ENCODE measurements at places on chromosomes 2 and 18.

DNA sequence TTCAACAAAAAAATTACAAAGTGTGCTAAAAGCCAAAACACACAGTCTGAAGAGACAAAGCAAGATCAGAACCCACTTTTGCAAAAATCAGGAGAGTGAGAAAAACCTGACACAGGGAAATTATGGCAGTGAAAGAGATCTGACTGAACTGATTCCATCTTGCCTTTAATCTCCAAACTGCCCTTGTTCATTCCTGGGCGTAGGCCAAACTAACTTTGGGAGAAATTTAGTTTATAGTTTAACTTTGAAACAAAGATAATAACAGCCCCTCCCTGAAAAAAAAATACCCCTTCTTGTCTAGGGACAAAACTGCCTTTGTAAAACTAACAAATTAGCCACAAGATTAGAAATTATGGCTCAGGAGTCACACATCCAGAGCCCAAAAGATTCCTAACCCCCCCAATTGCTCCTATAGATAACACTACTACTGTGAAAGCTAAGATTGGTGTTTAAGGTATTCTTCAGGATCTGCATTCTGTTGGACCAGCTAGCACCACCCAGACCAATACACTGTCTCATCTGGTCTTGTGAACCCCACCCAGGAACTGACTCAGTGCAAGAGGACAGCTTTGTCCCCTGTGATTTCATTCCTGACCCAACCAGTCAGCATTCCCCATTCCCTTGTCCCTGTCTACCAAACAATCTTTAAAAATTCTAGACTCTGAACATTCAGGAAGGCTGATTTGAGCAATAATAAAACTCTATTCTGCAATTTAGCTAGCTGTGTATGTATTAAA is 226.1 kb upstream of the SH3BP4 start:
- no peak for DNase-seq

DNA sequence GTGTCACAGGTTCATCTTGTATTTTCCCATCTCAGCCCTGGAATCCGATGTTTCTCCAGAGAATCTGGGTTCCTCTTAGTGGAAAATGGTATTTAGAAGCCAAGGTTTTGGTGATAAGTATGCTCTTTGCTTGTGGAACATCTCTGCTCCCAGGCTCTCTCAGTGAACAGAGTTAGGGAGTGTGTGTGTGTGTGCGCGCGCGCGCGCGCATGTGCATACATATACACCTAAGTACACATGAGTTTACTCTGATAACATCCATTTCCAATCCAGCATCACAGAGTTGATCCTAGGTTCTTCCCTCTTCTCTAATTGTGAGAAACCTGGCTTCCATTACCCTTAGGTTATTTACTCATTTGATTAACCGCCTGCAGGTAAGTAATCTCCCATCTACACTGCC is 41.7 kb downstream of the ABCG8 start:
- no peak for DNase-seq

DNA sequence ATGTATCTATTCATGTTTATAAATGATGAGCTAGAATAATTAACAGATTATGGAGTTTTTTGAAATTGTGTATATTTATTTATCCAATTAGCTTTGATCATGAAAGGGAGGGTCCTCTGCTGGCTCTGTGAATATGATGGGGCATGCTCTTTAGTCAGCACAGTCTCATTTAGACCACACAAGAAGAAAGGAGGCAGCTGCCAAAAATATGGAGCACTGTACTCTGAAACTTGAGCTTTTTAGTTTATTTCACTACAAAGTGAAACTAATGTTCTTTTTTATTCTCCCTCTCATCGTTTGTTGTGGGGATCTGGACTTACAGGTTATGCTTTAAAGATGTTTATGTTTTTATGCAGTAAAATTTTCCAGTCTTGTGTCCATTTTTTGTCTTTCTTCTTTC is 266.9 kb upstream of the GULP1 start:
- DNase-seq, result no peak

DNA sequence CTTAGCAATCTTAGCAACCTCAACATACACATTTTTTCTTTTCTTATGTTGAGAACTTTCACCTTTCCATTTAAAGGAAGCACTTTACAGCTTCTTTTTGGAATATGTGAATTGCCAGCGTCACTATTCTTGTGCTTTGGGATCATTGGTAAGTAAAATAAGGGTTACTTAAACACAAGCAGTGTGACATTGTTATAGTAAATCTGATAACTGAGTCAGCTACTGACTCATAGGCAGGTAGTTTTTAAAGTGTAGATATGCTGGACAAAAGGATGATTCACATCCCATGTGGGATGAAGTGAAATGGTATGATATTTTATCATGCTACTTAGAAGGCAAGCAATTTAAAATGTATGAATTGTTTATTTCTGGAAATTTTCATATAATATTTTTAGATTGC is 637.2 kb downstream of the DCDC2C start:
- DNase-seq, result no peak

- DNase-seq, result no peak
Measured at GRCh38 chr18:66110607-66111006, 359.8 kb downstream of the CDH7 start.

DNA sequence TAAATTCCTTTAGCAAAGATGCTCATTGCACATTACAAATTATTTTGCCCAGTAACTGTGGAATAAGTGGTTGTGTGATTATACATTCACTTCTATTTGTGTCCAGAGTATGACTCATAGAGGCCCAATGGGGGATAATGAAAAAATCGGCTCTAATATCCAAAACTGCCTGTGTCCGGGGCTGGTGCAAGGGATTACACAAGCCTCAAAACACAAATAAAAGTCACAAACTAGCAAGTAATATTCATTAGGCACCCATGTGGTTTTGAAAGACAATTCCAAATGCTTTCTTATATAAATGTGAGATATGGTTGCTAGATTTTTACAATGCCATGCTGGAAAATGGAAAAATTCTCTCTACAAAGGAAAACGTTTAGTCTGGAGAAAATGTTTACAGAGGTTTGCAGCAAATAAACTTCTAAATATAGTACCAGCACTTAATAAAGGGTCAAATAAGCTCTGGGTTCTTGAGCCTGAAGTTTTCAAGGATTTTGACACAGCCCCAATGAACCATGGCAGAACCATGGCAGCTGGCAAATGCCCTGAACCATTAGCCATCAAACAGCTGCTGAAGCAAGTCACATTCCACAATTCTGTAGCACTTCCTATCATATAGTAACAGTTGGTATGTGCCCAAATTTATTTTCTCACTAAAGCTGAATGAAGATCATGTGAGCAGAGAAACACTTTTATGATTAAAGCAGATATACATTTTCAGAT is 40.5 kb downstream of the IRS1 start:
- DNase-seq, result no peak

GRCh38 chr2:162085090-162085891 is 11.3 kb upstream of the DPP4 start:
- no peak for DNase-seq

DNA sequence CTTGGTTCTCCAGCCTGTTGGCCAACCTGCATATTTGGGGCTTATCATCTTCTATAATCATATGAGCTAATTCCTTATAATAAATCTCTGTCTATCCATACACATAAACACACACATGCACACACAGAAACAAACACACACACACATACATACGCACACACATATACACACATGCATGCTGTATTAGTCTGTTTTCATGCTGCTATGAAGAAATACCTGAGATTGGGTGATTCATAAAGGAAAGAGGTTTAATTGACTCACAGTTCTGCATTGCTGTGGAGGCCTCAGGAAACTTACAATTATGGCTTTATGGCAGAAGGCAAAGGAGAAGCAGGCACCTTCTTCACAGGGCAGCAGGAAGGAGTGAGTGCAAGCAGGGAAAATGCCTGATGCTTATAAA is 707.4 kb upstream of the CDH2 start:
- no peak for DNase-seq

DNA sequence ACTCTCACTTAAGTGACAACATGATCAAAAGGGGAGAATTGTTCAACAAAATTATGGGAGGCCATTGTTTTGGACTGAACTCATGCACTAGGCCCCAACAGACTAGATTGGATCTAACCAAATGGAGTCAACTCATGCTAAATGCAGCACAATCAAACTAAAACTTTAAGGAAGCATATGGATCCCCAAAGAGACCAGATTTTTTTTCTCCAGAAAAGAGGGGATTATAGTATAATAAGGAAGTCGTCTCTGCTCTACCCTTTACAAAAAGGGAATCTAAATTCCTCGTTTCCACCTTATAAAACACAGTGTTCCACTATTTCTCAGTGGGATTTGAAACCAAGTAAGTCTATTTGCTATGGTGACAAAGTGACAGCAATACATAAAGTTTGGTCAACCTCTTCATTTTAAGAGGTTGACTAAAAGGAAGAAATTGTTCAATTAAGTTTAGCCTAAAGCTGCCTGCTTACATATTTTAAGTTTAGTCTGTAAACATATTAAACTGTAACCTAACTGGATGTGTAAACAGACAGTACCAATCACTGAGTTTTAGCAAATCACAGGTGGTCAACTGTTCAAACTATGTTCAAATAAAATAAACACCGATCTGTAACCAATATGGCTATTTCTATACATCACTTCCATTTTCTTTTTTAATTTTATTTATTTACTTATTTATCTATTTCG is 40.9 kb upstream of the MAT2A start:
- no peak for DNase-seq

DNA sequence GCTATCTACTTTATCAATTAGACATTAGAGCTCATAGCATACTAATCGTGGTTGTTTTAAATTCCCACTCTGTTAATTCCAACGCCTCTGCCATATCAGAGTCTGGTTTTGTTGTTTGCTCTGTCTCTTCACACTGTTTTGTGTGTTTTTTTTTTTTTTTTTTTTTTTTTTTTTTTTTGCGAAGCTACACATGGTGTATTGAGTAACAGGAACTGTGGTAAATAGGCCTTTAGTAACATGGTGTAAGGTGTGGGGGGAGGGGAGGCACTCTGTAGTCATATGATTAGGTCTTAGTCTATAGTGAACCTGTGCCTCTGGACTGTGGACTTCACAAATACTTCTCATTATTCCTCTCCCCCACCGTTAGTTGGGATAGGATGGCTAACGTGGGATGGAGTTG is 370.7 kb upstream of the RAB12 start:
- no peak for DNase-seq

DNA sequence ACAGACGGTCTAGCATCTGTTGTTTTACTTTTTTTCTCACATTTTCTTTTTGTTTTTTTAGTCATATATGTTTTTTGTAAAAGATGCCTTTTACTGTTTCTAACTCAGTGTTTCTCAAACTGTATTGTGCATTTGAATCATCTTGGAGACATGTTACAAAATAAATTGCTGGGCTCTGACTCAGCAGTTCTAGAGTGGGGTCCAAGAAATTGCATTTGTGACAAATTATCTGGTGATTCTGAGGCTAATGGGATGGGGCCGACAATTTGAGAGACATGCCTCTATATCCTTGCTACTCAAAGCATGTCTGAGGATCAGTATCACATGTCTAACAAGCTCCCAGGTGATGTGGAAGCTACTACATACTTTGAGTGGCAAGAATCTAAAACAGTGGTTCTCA is 478.8 kb downstream of the PLCL1 start:
- DNase-seq, result no peak

DNA sequence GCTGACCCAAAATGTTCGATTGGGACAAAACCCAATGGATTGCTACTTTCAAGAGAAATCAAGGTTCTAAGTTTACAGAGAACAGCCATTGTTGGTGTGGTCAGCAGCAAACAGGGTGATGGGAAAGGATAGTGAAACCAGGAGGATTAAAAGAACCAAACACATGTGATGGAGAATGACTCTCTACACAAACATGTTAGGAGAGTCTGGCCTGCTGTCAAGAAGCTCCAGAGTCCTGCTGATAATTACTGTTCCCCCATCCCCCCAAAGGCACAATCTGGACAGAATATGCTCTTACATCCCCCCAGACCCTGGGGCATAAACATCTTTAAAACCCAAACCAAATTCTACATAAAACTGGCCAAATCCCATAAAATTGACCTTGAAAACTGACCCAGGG is 32.0 kb upstream of the ACYP2 start:
- DNase-seq, result no peak

DNA sequence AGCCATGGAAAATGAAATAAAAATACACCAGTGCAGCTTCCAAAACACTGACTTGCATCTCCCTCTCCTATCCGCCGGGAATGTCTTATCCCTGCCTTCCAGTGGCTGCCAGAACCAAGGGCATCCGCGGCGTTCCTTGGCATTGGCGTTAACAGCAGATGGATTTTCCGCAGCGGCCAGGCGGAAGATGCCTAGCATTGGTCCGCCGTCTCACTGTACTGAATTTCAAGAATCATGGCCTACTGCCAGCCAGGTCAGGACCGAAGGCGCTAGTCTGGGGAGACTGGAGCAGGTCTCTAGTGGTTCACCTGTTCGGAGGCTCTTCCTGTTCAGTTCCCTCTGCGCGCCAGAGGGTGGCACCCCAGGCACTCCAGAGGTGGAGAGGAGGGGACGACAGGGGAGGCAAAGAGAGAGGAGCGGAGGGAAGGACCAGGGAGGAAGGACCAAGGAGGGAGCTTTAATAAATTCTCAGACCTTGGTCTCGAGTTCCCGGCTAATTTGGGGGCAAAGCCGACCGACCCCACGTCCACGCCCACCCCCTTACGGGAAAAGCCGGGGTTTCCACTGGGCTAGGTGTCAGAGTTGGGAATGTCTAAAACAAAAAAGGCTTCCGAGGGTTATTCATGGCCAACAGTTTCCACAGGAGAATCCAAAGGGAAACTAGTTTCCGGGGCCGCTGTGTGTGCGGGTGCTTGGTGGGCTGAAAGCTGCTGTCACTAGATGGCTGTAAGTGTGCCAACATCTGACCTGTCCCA is 3.7 kb upstream of the BCL2L11 start:
- DNase-seq, result peak; percentile 74

GRCh38 chr2:225930687-225931086 is 531.2 kb downstream of the NYAP2 start:
- DNase-seq, result no peak

DNA sequence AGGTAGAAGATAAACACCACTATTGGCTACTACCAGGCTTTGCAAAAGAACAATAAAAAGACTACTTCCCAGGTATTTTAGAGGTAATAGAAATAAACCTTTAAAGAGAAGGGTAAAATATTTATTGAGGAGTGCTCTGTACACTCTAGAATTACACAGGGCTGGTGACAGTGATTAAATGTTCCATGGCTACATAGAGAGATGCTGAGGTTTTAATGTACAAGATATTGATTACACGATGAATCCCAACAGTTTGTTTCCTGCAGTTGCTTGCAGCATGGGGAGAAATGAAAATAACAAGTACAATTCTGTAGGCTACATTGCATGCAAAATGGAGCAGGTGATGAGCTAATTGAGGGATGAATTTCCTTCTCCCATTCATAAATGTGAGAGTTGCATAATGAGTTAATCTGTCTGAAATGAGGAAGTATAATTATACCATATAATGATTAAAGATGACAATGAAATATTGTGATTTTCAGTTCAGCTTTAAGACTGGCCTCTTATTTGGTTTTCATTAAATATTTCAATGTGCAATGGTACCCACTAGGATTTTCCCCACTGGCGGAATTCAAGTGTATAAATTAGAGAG is 266.1 kb downstream of the SOCS6 start:
- DNase-seq, result no peak

DNA sequence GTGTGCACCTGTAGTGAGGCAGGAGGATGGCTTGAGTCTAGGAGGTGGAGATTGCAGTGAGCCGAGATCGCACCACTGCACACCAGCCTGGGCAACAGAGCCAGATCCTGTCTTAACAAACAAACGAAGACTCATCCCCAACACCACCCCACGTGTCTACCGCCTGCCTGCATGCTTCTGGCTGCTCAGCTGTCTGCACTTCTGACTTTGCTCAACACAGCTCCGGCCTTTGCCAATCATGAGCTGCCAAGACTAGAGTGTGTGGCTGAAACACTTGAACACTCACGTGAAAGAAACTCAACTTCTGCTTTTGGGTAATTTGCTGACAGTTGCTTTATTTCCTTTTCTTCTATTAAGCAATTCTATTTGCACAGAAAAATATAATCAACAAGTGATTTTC is 32.1 kb upstream of the SP3 start:
- peak; percentile 83 for DNase-seq
